Activated T-helper 2 cell treated with anti-CD3 and anti-CD28 coated beads, Interferon-gamma antibody, Interleukin-2, Interleukin-4, amounts not matched to agents 10 μg/mL and 5 μg/mL and 100 μg/mL, durations not matched to agents 14 hours and 24 hours and 36 hours (primary cell): ENCODE measurements at places on chromosomes 12 and 14. TPM values are rescaled to one million over a fixed set of nuclear protein-coding genes. Genes with fewer than 3 reads are reported as not detected.

ST8SIA1 gene
- total RNA-seq = 0.39 and 1.3 TPM in 2 replicates

- no peak for DNase-seq
Measured at GRCh38 chr14:38790916-38791315, 312.1 kb downstream of the SEC23A start.

CABP1 gene
- total RNA-seq = 0.27 and 0.41 TPM in 2 replicates

MIA2 gene
- total RNA-seq = 17.0 and 17.5 TPM in 2 replicates

CYP27B1 gene
- total RNA-seq = 11.3 and 13.0 TPM in 2 replicates

GRCh38 chr12:48442179-48442847, 30.0 kb upstream of the ANP32D start:
- DNase-seq = no peak

KRT75 gene
- not detected in 2 replicates for total RNA-seq

CD163L1 gene
- total RNA-seq = not detected in 2 replicates

GRCh38 chr12:6551496-6552139, 4.2 kb downstream of the IFFO1 start:
- no peak for DNase-seq

PPP4R4 gene
- 1.2 and 1.8 TPM in 2 replicates for total RNA-seq

- no peak for DNase-seq
Measured at GRCh38 chr14:99041820-99042174, 230.2 kb downstream of the BCL11B start.

DNA sequence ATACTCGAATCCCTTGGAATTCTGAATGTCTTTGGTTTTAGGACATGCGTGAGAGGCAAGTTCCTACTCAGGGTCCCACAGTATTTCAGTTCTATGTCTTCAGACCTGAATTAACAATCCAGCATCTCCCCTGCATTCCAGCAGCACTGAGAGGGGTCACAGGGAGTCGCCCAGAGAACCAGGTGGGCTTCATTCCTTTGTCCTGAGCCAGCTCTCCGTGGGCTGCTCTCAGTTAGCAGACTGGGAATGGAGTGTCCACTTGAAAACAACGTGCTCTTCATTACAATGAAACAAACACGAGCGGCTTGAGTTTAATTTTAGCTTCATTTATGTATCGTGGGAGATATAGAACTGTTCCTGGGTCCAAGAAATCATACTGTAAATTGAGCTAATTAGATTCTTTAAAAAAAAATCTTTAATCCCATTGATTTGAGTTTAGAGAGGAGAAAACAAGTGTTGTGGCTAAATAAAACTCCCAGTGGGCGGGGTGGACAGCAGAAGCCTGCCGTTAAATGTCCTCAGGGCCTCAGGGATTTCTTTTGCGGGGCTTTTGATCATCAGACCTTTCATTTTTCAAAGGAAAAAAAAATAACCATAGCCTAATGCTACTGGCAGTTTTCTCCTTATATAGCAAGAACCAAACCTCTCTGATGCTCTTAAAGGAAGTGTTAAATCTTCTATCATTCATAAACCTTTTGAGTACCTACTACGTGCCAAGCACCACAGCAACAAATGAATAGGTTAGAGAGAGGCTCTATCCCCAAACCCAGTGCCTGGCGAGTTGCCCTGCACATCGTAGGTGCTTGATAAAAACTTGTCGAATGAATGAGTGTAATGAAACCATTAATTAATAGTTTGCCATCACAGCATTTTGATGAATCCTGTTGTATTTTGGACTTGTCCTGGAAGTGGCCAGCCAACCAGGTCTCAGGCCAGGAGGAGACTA, 140.4 kb downstream of the CHST11 start:
- no peak for DNase-seq
